Upper lobe of right lung (tissue), 1 donor: ENCODE measurements at places on chromosomes 1 and 21.
A peak's percentile ranks its signal among the peaks of the same experiment; 100 is the strongest.

DNA sequence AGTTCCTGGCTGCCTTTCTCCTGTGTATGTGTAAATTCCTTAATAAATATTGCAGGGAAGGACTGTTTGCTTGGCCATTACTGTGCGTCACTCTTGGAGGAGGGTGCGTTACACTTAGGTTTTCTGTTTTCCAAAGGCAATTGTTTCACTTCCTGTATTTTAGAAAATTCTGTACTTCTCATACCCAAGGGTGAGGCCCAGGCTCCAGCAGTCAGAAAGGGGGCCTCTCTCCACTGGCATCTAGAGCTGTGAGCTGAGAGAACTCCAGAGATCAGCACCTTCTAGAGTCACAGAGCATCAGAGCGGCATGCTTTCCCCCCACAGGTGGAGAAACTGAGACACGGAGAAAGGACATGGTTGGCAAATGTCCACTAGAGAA, 27.0 kb upstream of the ZFP69B start:
- DNase-seq: no peak
- no peak overlapping the region for H3K27ac ChIP-seq
- H3K36me3 ChIP-seq: peaks cover 19% of the 10 kb centered on the region
- H3K4me1 ChIP-seq: peaks cover 21% of the 10 kb centered on the region
- no peak overlapping the region for H3K4me3 ChIP-seq

DNA sequence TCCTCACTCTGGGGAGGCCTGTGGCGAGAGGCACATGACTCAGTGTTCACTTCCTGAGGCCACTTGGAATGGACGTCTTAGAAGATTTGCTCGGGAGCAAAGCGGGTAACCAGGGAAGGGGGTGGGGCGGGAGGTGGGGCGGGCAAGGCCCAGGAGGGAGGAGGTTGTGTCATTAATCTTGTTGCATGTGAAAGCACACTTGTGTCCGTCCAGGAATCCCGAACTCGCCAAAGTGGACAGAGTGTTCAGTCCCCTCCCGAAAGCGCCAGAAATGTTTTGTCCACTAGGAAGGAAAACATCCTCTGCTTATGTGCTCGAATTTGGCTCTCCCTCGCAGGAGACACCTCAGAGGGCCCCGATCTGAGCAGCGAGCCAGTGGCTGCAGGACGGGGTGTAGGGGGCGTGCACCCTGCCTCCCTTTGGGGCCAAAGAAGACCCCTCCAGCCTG, 84.2 kb downstream of the SPSB1 start:
- no peak overlapping the region for H3K4me3 ChIP-seq
- no peaks in the 10 kb centered on the region for H3K36me3 ChIP-seq
- H3K27me3 ChIP-seq: no peaks in the 10 kb centered on the region
- DNase-seq: no peak

DNA sequence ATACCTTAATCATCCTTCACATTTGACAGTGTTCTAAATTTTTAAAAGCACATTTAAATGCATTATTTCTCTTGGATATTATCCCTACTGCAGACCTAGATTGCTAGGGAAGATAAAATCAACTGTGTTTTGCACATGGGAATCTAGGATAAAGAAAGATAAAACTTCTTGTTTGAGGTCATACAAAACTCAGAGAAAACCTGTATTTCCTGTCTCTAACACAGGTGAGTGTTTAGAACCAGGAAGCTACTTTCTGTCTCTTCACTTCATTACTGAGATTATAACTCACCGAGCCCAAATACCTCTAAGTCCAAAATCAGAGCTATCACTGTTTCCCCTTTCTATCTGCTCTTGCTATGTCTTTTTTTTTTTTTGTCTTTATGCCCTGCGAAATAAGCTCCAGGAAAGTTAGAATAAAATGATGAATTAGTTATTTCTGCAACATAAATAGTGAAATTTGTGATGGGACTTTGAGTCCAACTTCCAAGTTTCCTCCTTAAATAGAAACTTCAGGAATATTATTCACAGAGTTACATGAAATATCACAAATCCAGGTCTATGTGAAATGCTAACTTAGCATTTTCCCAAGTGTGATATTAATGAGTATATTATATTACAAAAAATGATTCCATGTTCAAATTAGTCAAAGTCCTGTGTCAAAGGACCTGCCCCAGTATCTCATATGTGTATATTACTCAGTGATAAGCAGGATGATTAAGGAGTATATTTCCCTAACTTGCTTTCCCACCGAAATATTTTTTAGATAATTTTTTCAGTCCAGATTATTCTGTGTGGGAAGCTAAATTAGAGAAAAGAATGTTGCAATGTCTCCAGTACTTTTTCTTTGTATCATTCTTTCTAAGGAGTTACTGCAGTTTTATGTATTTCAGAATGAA, 226.4 kb downstream of the PLA2G4A start:
- H3K27me3 ChIP-seq: no peaks in the 10 kb centered on the region
- H3K4me1 ChIP-seq: no peaks in the 10 kb centered on the region
- H3K27ac ChIP-seq: no peak overlapping the region
- H3K4me3 ChIP-seq: no peak overlapping the region
- no peak for DNase-seq

- no peaks in the 10 kb centered on the region for H3K36me3 ChIP-seq
- no peak for DNase-seq
- no peaks in the 10 kb centered on the region for H3K27me3 ChIP-seq
- H3K27ac ChIP-seq: no peak overlapping the region
- H3K4me3 ChIP-seq: no peak overlapping the region
- H3K4me1 ChIP-seq: no peaks in the 10 kb centered on the region
Measured at GRCh38 chr1:79363430-79363829, 356.9 kb upstream of the ADGRL4 start.

DNA sequence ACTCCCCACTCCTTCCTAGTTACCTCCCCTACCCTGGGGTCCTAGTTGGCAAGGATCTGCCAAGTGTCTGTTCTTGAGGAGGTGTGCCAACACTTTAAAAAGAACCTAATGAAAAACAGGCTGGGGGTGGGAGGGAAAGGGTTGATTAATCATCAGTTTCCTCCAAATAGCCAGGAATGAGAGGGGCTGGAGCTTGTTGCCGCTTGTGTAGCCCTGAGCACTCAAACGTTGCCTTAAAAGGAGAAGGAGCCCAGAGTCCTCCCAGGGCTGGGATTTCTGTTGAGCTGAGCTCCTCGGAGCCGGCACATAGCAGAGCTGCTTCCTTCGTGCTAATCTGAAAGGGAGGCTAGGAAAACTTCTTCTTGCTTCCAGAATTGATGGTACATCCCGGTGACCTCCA, 15.9 kb downstream of the SHISA4 start:
- H3K4me3 ChIP-seq: no peak overlapping the region
- H3K27me3 ChIP-seq: no peaks in the 10 kb centered on the region
- DNase-seq: no peak
- H3K36me3 ChIP-seq: no peaks in the 10 kb centered on the region
- peak overlapping the region; percentile 66 for H3K27ac ChIP-seq

GRCh38 chr1:224816062-224816461, 113.4 kb upstream of the DNAH14 start:
- H3K36me3 ChIP-seq: no peaks in the 10 kb centered on the region
- no peak overlapping the region for H3K4me3 ChIP-seq
- no peaks in the 10 kb centered on the region for H3K4me1 ChIP-seq
- H3K27ac ChIP-seq: no peak overlapping the region

DNA sequence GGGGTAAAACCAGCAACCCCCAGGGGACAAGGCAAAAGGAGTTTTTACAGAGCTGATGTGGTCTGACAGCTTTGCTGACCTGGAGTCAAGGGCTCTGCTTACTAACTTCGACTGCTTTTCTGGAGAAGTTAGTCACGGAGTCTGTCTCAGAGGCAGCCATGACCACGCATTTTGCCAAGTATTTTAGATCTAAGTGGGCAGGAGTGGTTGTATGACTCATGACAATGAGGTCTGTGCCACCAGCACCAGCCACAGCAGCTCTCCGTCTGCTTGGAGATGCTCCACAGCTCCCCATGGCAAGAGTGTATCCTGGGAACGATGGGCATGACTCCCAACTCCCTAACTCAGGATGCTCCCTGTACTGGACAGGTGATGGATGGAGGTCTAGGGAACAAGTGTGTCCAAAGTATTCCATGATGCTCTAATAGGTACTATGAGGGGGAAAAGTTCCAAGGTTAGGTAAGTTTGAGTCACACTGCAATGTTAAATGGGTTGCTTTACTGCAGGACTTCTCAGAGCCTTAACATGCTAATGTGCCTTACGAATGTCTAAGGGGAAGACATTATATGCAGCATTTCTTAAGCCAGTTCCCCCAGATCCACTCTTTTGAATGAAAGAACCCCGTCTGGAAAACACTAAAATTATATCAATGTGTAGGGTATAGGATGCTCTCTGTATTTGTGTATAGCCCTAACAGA, 359.0 kb downstream of the HHAT start:
- no peaks in the 10 kb centered on the region for H3K27me3 ChIP-seq
- H3K4me1 ChIP-seq: no peaks in the 10 kb centered on the region
- H3K36me3 ChIP-seq: no peaks in the 10 kb centered on the region
- no peak overlapping the region for H3K4me3 ChIP-seq
- no peak for DNase-seq
